ENCODE measurements at places on chromosomes 2 and 18.
A peak's percentile ranks its signal among the peaks of the same experiment; 100 is the strongest.

DNA sequence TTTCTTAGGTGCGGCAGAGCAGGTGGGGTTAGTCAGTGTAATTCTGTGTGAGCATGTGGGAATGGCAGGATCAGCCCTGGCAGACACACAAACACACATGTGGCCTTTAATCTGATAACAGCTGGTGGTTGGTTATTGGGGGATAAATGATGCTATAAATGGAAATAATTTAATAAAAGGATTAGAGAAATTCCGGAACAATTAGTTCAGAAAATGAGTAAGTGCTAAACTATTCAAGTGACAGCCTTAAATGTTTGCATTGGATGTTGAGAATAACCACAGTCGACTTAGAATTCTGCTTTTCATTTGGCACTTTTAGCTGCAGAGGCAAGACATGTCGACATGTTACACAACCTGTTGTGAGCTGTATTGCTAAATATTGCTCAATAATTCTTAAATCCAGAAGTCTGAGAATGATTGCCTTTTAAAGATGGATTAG, 7.2 kb downstream of the SMYD1 start:
- H3K4me1 ChIP-seq, result peaks cover 6% of the 10 kb centered on the region
- H3K36me3 ChIP-seq, result no peaks in the 10 kb centered on the region
- no peaks in the 10 kb centered on the region for H3K27me3 ChIP-seq
- no peak overlapping the region for H3K27ac ChIP-seq
- no peak for DNase-seq

- no peak overlapping the region for H3K27ac ChIP-seq
- H3K36me3 ChIP-seq, result no peaks in the 10 kb centered on the region
- DNase-seq, result no peak
- H3K4me1 ChIP-seq, result no peaks in the 10 kb centered on the region
Observed at GRCh38 chr2:194698012-194698411, 959.0 kb upstream of the SLC39A10 start.

DNA sequence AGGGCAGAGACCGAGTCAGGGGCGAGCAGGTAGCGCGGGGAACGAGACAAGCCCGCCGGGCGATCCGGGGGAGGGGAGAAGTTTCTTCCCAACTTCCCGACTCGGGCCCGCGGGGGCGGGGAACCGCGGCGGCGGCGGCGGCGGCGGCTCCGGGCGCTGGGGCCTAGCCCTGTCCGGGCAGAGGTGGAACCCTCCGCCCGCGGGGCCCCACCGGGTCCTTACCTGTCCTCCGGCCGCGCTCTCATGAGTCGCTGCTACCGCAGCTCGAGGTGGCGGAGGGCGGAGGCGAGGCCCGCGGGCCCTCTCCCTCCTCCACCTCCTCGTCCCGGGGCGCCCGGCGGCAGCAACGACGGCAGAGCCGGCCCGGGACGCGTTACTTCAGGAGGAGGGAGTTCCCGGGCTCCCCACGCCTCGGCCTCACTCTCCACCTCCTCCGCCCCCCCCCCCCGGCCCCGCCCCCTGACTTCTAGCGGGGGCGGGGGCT, at the start of gene YES1:
Gene YES1 (minus strand): TSS at position 351 of the 484 bp plus-strand sequence. CDS start 55,415 bp downstream, outside the sequence.
- H3K4me3 ChIP-seq, result peak within 1 kb of the TSS; percentile 86
- H3K27me3 ChIP-seq, result no peaks in the 10 kb centered on the region
- H3K4me1 ChIP-seq, result peaks cover 52% of the 10 kb centered on the region
- peak within 1 kb of the TSS; percentile 95 for H3K27ac ChIP-seq
- DNase-seq, result peak; percentile 3

DNA sequence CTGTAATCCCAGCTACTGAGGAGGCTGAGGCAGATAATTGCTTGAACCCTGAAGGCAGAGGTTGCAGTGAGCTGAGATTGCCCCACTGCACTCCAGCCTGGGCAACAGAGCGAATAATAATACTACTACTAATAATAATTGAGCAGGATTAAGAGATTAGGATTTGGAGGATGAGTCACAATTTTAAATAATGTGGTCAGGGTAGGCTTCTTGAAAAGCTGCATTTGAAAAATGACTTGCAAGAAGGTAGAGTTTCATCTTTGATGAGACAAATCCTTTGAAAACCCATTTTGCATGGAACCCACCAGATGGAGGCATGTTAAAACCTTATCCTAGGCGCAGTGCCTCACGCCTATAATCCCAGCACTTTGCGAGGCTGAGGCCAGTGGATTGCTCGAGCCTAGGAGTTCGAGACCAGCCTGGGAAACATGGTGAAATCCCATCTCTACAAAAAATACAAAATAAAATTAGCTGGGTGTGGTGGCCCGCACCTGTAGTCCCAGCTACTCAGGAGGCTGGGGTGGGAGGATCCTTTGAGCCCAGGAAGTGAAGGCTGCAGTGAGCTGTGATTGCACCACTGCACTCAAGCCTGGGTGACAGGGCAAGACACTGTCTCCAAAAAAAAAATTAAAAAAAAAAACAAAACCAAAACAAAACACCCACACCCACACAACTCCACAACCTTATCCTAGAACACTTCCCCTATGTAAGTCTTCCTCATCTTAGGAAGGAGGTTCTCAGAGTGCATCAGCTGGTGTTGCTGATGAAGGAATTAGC, 3.3 kb upstream of the ATP8B1 start:
- no peaks in the 10 kb centered on the region for H3K27me3 ChIP-seq
- peak overlapping the region; percentile 67 for H3K27ac ChIP-seq
- H3K36me3 ChIP-seq, result no peaks in the 10 kb centered on the region

DNA sequence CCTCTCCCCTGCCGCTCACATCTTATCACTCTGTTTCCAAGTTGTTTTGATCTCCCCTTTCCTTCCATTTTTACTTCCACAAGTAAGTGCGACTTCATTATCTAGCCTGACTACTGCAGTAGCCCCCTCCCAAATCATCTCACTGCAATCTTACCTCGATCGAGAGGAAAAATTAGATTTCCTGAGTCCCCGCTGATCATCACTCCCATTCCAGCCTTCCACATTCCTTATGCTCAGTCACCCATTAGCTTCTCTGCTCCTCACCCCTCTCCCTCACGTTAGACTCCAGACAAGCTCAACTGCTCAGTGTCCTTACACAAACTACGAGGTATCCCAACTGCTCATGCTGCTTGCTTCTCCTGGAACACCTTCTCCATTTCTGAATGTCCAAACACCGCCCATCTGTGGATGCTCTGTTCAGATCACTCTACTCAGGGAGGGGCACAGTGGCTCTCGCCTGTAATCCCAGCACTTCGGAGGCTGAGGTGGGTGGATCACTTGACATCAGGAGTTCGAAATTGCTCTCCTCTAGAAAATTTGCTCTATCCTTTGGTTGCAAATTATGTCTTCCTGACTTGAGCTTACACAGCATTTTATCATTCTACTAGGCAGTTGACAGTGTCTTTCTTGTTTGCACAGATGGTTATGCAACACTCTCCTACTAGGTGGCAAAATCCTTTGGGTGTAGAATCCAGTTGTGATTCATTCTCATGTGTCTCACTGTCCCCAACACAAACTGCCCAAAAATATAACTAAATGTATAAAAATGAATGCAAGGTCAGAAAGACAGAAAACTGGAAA, 96.5 kb downstream of the INO80D start:
- DNase-seq, result no peak
- no peaks in the 10 kb centered on the region for H3K27me3 ChIP-seq
- peaks cover 39% of the 10 kb centered on the region for H3K36me3 ChIP-seq
- no peaks in the 10 kb centered on the region for H3K4me1 ChIP-seq
- H3K4me3 ChIP-seq, result no peak overlapping the region

GRCh38 chr2:189783451-189783926, 650 bp downstream of the ORMDL1 start:
- H3K4me3 ChIP-seq, result peak overlapping the region; percentile 81
- H3K36me3 ChIP-seq, result peaks cover 5% of the 10 kb centered on the region
- peaks cover 19% of the 10 kb centered on the region for H3K4me1 ChIP-seq
- no peak for DNase-seq
- no peaks in the 10 kb centered on the region for H3K27me3 ChIP-seq
- peak overlapping the region; percentile 94 for H3K27ac ChIP-seq

- DNase-seq, result no peak
- no peaks in the 10 kb centered on the region for H3K36me3 ChIP-seq
- H3K27ac ChIP-seq, result no peak overlapping the region
- peak overlapping the region; percentile 39 for H3K4me3 ChIP-seq
- H3K27me3 ChIP-seq, result no peaks in the 10 kb centered on the region
Observed at GRCh38 chr2:204315236-204315662, 230.0 kb upstream of the PARD3B start.

DNA sequence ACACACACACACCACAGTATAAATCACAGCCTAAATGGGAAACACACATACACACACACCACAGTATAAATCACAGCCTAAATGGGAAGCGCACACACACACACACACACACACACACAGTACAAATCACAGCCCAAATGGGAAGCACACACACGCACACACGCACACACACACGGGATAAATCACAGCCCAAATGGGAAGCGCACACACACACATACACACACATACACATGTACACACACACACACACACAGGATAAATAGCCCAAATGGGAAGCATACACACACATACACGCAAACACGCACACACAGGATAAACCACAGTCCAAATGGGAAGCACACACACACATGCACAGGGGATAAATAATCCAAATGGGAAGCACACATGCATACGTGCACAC, 68.1 kb downstream of the ADNP2 start:
- no peaks in the 10 kb centered on the region for H3K36me3 ChIP-seq
- no peak overlapping the region for H3K4me3 ChIP-seq
- no peak overlapping the region for H3K27ac ChIP-seq
- peaks cover 29% of the 10 kb centered on the region for H3K4me1 ChIP-seq

- H3K27ac ChIP-seq, result no peak overlapping the region
- H3K36me3 ChIP-seq, result no peaks in the 10 kb centered on the region
- DNase-seq, result no peak
- H3K4me3 ChIP-seq, result no peak overlapping the region
Observed at GRCh38 chr18:78526275-78526674, 453.3 kb upstream of the SALL3 start.

DNA sequence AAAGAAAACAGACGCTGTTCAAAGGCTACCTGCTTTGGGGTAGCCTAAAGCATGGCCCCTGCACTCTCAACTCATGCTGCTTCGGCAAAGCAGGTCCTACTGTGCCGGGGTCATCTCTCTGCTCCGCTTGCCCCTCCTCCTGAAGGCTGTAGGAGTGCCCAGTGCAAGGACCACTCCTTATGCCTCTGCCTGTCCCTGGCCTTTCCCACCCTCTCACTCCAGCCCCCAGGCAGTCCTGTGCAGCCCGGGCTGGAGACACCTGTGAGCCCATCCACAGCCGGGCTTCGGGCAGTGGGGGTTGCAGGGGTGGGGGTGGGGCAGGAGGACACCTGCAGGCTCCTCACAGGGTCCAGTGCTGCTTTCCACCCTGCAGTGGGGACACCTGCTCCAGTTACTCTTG, 69.1 kb downstream of the ACKR3 start:
- H3K36me3 ChIP-seq, result no peaks in the 10 kb centered on the region
- peaks cover 8% of the 10 kb centered on the region for H3K4me1 ChIP-seq
- H3K27me3 ChIP-seq, result no peaks in the 10 kb centered on the region
- H3K4me3 ChIP-seq, result no peak overlapping the region

GRCh38 chr2:88188748-88189147, 18.6 kb downstream of the THNSL2 start:
- H3K27ac ChIP-seq, result no peak overlapping the region
- H3K27me3 ChIP-seq, result peaks cover 27% of the 10 kb centered on the region
- H3K36me3 ChIP-seq, result no peaks in the 10 kb centered on the region
- H3K4me3 ChIP-seq, result no peak overlapping the region
- no peak for DNase-seq

DNA sequence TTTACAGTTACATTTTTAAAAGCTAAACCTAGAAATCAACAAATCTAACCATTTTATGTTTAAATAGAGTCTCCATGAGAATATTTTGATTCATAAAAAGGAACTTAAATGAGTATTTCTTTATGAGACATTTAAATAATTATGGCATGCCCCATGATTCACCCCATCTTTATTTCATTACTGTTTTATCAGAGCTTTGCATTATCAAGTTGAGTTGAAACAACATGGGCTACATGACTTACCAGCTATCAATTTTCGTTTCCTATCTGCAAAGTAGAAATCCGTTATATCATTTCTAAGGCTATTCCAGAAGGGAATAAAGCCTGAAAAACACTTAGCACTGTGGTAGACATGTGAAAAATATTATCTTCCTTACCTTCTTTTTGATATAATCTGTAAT, 161.5 kb downstream of the GALNT3 start:
- H3K27ac ChIP-seq, result no peak overlapping the region
- no peak overlapping the region for H3K4me3 ChIP-seq

- peaks cover 99% of the 10 kb centered on the region for H3K4me1 ChIP-seq
- H3K36me3 ChIP-seq, result no peaks in the 10 kb centered on the region
- no peak overlapping the region for H3K4me3 ChIP-seq
- no peaks in the 10 kb centered on the region for H3K27me3 ChIP-seq
Observed at GRCh38 chr18:48064978-48065600, 134.6 kb upstream of the SMAD2 start.

DNA sequence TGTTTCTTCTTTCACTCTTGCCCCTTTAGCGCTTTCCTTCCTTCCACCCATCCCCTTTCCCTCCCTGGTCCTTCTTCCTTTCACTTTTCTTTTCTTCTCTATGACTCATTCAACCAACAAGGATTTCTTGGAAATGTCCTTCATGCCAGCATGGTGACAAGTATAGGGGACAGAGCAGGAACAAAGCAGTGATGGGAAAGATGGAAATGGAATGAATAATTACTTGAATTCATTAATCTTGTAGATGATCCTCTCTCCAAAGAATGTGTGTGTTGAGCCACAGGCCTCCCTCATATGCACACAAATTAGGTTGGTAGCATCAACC, 1.5 kb downstream of the VAMP5 start:
- peak overlapping the region; percentile 96 for H3K27ac ChIP-seq
- H3K27me3 ChIP-seq, result no peaks in the 10 kb centered on the region
- peak overlapping the region; percentile 85 for H3K4me3 ChIP-seq

GRCh38 chr2:215140166-215140707, 1.8 kb upstream of the ABCA12 start:
- no peak overlapping the region for H3K27ac ChIP-seq
- no peaks in the 10 kb centered on the region for H3K27me3 ChIP-seq
- H3K4me3 ChIP-seq, result no peak overlapping the region

GRCh38 chr2:8684878-8685696, 3.2 kb downstream of the ID2 start:
- peak overlapping the region; percentile 77 for H3K4me3 ChIP-seq
- no peaks in the 10 kb centered on the region for H3K36me3 ChIP-seq
- H3K27me3 ChIP-seq, result peaks cover 4% of the 10 kb centered on the region
- DNase-seq, result no peak

DNA sequence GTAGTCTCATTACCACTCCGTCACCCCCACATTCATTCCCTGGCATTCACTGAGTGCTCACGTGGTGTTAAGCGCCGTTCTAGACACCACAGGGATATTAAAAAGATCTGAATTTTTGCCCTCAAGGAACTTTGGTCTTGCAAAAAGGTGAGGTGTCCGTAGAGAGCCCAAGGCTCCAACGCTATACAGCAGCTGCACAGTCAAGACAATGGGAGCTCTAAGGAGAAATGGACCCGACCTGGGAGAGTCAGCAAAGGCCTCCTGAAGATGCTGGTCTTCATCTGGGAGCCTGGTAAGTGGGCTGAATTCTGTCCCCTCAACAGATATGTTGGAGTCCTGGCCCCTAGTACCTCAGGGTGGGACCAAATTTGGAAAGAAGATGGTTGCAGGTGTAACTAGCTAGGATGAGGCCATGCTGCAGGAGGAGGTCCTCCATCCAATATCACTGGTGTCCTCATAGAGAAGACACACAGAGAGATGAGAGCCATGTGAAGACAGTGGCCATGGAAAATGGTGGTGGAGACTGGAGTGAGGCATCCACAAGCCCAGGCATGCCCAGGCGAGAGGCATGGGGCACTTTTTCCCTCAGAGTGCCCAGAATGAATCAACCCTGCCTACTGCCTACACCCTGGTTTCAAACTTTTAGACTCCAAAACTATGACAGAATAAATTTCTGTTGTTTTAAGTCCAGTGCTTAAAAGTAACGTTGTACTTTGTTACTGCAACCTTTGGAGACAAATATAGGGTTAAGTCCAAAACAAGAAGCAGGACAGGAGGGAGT, 247.3 kb downstream of the TTC32 start:
- no peaks in the 10 kb centered on the region for H3K4me1 ChIP-seq
- H3K4me3 ChIP-seq, result no peak overlapping the region
- no peaks in the 10 kb centered on the region for H3K36me3 ChIP-seq
- no peaks in the 10 kb centered on the region for H3K27me3 ChIP-seq
- H3K27ac ChIP-seq, result no peak overlapping the region
- DNase-seq, result no peak

All from esophagus squamous epithelium (tissue), 5 donors.